ENCODE measurements at places on chromosomes 13 and 19.
A peak's percentile ranks its signal among the peaks of the same experiment; 100 is the strongest.

DNA sequence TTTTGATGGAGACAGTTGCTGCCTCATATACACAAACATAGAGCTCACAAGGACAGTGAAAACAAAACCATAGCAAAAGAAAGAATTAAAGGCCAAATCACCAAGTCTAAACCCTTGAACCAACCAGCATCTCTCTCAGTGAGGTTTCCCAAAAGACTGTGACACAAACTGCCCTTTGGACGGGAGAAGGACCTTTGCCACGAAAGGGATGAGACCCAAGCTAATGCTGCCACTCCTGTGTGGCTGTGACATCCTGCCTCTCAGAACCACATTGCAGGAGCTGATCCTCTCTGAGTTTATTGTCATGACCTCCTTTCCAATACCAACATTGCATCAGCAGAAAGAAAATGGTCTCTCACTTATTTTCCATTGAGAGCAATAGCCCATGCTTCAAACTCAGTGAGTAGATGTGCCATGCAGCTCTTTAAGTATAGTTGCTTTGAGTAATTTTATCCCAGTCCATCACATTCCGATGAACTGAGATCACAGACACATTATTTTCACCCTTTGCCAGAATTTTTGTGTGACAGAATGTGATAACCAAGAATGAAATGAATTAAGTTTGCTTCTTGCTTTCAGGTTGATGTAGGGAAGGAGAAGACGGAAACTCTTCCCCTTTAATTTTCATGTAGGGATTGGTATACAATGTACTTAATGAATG is 133.5 kb upstream of the IRS2 start:
- DNase-seq, result peak; percentile 42

GRCh38 chr13:42229287-42229686 is 42.7 kb upstream of the AKAP11 start:
- DNase-seq, result peak; percentile 32

- DNase-seq, result no peak
These were observed 699.0 kb downstream of the GPC5 start for GRCh38 chr13:92097337-92097903.

GRCh38 chr19:33177417-33177979 is 16.6 kb upstream of the LRP3 start:
- no peak for DNase-seq

GRCh38 chr13:27631665-27632064 is 10.0 kb downstream of the POLR1D start:
- no peak for DNase-seq

DNA sequence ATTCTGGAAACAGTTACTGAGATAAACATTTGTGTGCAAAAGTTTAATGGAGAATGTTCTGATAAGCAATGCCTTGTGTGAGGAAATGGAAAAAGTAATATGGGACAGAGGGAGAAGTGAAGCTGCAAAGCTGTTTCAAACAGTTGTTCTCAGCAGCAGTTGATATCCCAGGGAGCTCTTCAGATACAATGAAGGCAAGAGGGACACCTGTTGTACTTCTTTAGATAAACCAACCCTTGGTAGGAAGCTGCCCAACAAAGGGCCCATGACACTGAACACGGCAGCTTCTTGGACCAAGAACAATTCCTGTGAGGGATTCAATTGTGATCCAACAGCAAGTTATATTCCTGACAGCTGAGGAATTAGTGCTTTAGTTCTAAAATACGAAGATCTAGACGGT is 894.3 kb upstream of the PCDH20 start:
- DNase-seq, result no peak

GRCh38 chr19:57566396-57567265 is 7.0 kb upstream of the ZNF550 start:
- DNase-seq, result peak; percentile 56

DNA sequence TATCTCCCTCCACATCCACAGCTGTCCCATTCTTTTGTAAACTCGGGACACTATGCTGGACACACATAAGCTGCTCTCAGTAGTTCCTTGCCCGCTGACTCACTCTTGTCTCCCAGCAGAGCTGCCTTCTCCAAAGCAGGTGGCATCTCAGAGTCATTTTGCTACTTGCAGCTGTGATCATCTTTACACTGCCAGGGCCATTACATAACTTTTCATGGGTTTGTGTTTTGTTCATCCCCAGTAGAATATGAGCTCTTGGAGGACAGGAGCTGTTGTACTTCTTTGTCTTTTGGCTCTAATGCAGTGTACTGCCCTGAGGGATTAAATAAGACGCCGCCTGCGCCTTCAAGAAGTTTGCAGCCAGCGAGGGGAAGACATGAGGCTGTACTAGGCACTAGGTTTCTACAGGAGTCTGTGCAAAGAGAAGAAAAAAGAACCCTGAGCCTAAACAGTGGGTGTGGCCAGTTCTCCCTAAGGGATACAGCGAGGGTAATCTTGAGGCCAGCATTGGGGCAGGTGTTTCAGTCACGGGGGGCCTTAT is 40.8 kb upstream of the GPR183 start:
- no peak for DNase-seq

- DNase-seq, result no peak
These were observed 310.2 kb upstream of the PCDH20 start for GRCh38 chr13:61725806-61726205.

GRCh38 chr19:22532388-22533300 is 101.5 kb upstream of the ZNF492 start:
- no peak for DNase-seq

GRCh38 chr19:2973229-2973628 is 4.1 kb upstream of the TLE6 start:
- DNase-seq, result peak; percentile 55

- DNase-seq, result no peak
These were observed 6.3 kb upstream of the ATP11A start for GRCh38 chr13:112683581-112683980.

Measured in cardiac fibroblast (primary cell).